IPS DF 19.7 (cell line): ENCODE measurements at places on chromosomes 1 and 21.

DNA sequence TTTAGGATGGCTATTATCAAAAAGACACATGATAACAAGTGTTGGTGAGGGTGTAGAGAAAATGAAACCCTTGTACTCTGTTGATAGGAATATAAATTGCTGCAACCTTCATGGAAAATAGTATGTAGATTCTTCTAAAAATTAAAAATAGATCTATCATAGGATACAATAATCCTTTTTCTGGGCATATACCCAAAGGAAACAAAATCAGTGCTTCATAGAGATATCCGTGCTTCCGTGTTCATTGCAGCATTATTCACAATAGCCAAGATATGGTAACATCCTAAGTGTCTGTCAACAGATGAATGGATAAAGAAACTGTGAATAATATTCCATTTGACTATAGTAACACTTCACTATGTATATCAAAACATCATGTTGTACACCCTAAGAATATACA lies 106.7 kb downstream of the MIS18A start:
- DNase-seq: no peak

- no peak for DNase-seq
Measured at GRCh38 chr1:237972186-237972585, 81.5 kb upstream of the ZP4 start.

- DNase-seq: no peak
Measured at GRCh38 chr1:213325482-213325881, 274.4 kb downstream of the RPS6KC1 start.

- peak; percentile 5 for DNase-seq
Measured at GRCh38 chr1:59393211-59394180, 96.6 kb downstream of the FGGY start.

DNA sequence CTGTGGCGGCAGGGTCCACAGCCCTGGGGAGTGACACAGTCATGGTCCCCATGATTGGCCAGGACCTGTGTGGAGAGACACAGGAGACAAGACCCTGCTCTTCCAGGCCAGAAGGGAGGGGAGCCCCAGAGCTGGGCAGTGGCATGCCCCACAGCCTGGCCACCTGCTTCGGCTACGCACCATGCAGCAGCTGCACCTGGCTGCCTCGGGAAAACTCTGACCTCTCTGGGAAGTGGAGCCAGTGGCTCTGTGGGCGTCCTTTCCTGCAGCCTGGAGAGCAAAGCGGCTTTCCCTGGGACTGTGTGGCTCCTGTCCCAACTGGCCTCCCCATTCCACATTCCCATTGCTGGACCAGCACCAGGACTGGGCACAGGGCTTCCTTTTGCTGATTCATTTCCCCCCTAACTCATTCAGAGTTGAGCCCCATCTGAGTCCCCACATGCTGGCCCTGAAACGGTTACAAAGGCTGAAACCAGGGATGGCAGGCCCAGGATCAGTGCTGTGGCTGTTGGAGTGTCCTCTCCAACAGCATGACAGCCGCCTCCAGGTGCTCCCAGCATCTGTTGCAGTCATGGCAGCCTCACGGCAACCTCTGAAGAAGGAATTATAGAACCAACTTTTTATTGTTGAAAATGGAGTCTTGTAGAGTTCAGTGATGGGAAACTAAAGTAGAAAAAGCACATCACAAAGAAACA lies 15.0 kb downstream of the OXCT2 start:
- DNase-seq: no peak

DNA sequence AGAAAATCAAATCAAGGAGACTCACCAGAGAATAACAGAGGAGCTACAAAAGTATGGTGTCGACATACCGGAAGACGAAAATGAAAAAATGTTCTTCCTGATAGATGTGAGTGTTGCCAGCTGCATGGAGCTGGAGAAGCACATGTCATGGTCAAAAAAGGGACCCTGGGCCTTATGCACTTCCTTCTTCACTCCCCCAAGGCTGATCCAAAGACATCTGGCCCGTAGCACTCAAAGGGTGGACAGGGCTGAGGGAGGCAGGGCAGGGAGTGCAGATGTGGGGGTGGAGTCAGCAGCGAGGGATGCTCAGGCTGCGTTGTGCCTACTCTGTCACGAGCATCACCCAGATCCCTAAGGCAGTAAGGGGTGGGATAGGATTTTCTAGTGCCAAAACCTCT lies 19.4 kb downstream of the MX1 start:
- DNase-seq: no peak
